AG08395 (cell line): ENCODE measurements at places on chromosomes 12 and 14.

GRCh38 chr14:99597911-99598600, 6.0 kb downstream of the CCDC85C start:
- no peak for DNase-seq

GRCh38 chr14:44736326-44736725, 225.4 kb downstream of the KLHL28 start:
- DNase-seq: no peak

DNA sequence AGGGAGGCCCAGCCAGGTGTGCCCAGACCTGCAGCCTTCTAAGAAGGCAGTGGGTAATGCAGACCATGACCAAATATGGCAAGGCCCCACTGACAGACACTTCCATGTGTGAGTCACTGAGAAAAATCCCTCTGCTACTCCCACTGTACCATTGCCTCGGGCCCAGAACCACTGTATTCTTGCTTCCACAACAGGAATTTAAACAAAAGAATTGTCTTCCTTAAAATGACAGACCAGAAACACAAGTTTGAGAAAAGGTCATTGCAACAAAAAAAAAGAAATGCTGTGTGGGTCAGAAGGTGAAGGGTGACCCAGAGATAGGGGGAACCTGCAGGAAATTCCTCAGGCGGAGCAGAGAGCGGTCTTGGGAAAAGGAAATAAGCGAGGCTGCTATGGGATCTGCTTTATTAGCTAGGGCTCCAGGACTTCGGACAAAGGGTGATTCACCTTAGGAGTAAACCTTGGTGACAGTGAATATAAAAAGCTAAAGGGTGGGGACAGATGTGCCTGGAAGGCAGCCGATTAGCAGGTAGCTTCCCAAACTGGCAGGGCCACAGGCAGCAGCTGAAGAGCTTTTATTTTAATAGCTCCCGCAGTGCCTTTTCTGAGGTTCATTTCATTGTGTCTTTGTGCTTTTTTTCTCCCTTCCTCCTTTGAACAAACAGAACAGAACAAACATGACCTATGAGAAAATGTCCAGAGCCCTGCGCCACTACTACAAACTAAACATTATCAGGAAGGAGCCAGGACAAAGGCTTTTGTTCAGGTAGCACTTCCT, 185.3 kb upstream of the BCL2L14 start:
- peak; percentile 66 for DNase-seq

DNA sequence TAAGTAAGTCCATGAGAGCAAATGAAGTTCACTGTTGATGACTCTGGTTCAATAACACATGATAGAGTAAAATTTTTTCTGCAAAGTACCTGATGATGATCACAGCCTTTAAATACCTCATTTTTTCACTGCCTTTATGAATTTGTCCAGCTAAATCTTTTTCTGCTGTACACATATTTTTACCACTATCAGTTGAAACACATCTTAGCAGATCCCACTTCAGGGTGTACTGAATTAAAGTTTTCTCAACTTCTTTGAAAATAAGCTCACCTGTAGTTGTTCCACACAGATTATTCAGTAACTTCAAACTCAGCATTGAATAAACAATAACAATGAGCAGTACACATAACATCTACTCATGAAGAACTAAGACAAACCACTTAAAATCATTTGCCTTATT, 385.9 kb downstream of the NELL2 start:
- no peak for DNase-seq

DNA sequence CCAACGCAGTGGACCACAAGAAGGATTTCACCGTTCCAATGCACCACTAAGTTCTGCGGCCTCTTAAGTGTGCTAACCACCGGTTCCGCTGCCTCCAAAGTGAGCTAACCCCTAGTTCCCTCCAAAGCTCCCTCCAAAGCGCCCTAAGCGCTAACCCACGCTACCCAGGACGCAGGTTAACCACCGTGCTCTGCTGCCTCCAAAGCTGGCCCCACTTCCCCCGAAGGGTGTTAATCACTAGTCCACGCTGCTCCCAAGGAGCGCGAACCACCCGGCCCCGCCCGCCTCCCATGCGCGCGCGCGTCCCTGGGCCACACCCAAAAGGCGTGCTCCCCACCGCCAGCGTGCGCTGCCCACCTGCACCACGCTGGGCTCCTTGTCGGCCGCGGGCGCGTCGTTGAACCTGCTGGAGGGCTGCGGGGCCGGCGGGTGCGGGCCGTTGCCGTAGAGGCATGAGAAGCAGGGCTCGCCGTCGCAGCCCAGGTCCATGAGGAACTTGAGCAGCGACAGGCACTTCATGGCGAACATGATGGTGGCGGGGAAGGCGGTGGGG, 11.7 kb downstream of the FAM181A start:
- no peak for DNase-seq

DNA sequence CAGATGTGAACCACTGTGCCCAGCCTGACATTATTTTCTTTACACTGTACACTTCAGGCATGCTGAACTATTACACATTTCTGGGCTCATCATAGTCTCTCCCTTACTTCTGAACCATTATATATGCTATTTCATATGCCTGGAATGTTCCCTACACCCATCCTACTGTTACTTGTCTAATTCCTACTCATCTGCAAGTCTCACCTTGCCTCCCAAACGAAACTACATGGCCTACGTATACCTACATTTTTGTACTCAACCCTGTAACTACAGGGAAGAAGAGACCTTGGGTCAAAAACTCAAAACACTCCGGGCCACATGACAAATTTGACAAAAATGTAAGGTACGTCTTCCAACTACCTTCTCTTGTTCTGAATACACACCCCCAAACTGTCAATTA, 9.5 kb upstream of the EEA1 start:
- DNase-seq: no peak

DNA sequence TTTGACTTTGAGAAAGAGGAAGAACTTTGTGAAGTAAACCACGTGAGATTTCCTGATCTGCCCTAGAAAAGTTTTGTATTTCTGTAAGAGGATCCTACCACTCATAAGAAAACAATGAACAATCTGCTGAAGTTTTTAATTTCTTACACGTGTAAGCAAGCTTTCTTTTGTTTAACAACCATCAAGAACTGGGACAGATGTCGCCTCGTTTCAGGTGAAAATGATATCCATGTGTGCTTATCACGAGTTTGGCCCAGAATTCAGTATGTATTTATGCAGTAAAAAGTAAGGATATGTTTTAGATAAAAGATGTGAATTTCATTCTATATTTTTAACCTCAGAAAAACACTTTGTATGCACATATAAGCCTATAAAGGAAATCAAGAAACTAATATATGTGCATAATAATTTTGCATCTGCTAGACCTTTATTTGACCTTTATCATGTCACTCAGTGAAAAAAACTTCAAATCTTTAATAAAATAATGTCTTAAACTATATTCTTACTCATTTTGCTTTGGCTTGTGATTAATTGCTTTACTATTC, 56.9 kb upstream of the DHRS4 start:
- DNase-seq: no peak

DNA sequence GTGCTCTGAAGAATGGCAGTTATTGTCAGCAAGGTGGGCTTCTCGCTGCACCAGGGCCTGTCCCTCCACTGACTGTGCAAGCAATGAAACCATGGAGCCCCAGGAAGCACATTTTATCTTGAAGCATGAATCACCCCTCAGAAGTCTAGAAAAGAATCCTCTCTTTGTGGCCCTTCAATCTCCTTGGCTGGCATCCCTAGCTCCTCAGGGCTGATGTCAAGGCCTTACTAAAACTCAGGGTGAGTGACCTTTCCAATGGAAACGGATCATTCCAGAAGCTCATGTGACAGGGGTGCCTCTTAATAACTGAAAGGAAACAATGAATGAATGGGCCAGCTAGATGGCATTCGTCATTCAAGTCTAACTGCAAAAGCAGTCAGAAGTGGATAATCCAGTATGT, 22.3 kb upstream of the PLEKHH1 start:
- no peak for DNase-seq

- DNase-seq: no peak
Measured at GRCh38 chr12:111993292-111994150, 19.4 kb downstream of the TMEM116 start.

GRCh38 chr12:125280482-125281377, 215.5 kb downstream of the AACS start:
- DNase-seq: no peak

- no peak for DNase-seq
Measured at GRCh38 chr12:49491823-49492222, 47.0 kb upstream of the KCNH3 start.

- DNase-seq: no peak
Measured at GRCh38 chr12:11949738-11950411, 120.9 kb upstream of the BCL2L14 start.

DNA sequence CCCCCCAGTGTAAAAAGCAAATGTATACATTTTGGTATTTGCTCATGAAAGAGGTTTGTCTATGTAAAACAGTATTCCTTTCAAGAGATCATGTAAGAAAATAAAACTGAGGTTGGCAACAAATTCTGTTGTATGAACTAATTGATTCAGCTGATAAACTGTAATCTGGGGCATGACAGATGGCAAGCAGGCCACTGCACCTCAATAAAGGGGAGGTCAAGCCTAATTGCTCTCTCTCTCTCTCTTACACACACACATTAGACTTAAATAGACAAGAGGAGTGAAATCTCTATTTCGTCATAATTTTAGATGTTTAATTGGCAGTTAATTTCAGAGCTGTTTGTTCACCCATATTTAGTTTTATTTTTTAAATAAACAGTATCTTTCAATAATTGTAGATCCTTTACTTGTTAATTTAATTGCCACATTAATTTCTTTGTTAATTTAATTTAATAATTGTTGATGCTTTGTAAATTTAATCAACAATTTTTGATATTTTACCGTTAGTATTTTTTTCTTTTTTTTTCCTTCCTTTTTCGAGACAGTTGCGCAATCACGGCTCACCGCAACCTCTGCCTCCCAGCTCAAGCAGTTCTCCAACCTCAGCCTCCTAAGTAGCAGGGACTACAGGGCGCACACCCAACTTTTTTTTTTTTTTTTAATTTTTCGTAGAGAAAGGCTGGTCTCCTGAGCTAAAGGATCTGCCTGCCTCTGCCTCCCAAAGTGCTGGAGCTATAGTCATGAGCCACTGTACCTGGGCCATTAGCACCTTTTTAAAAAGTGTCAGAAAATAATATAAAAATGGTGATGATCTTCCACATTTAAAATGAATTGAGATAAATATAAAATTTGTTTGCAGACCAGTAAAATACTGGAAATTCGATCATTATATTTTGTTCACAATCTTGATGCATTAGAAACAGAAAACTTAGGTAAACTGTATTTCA, 577.7 kb downstream of the SLC16A7 start:
- no peak for DNase-seq

DNA sequence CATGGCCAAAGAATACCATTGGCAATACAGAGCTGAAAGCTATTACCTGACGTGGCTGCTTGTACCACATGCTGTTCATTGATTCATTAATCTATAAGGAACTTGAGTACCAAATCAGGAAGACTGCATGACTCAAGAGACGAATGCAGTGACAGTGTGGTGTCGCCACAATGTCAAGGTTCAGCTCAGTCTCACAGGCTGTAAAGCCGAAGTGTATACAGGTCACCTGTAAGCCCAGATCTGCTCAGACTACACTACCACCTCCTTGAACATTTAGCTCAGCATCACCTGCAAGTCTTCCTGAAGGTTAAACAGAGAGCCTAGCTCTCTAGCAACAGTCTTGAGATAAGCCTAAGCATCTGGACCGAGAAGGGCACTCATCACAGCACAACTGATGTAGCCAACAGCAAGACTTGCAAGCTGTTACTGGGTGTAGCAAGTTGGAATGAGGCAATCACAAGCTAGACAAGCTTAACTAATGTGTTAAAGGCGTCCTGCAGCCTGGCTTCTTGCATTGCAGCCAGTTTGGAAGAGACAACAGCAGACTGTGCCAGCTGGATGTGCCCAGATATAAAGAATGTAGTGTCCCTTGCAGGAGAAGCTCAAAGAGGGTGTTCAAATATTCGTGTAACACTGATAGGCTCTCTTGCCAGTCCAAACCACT, 21.0 kb downstream of the TMTC1 start:
- no peak for DNase-seq

- DNase-seq: no peak
Measured at GRCh38 chr14:39276005-39276404, 42.3 kb downstream of the MIA2 start.

DNA sequence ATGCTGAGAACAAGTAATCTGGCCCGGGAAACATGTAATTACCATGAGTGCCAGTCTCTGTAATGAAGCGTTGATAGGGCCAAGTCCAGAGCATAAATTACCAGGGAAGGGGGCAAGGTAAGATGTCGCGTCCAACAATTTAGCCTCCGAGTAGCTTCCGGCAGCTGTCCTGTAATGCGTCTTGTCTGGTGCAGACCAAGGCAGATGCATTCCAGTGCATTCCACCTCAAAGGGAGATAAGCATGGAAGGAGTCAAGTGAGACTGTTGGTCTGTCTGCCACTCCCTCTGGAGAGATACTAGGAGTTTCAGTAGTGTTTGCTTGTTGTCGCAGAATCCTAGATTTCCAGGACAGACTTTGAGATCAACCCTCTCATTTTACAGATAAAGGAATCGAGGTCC, 218.3 kb downstream of the AACS start:
- DNase-seq: no peak

DNA sequence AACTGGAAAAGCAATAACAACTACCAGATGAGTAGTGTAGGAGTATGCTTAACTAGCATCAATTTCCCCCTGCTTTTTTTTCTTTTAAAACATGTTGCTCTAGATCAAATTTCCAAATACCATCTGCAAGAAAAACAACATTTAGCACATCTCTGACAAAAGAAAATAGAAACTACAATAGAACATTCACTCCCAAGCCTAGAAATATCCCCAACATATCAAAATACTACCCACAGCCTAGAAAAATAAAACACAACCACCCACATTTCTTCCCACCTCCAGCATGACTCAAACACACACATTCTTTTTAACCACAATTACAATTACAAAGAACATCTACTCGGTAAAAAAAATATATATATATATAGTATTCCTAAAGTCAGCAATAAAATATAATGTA, 120.0 kb downstream of the PPFIA2 start:
- no peak for DNase-seq

DNA sequence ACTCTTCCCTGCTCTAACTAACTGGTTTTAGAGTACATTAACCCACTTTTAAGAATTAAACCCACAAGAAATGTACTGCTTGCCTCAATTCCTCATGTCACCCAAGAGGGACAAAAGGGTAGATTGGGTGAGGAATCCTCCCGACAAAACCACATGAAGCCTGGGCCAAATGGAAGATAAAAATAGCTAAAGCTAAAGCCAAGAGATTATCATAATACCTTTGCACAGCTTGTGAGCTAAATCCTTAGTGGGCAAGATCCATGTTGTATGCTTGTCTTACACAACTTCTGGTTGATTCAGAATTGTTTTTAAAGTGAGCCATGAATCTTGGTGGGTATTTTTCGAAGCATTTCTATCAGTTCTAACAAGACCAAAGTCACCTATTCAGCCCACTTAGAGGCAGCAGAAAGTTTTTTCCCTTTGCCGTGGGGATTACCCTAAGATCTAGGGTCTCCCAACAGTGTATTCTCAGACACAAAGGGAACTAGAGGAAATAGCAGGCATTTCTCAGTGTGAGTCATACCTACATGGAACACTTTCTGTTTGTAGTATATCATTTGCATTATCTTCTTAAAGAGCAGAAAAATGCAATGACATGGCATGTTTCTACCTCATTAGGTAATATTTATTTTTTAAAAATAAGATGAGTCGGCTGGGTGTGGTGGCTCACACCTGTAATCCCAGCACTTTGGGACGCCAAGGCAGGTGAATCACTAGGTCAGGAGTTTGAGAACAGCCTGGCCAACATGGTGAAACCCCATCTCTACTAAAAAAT, 616.6 kb downstream of the KCNH5 start:
- no peak for DNase-seq
